ENCODE measurements at places on chromosomes 6 and 20.

- no peak overlapping the region for H3K4me3 ChIP-seq
- H3K4me1 ChIP-seq, result no peaks in the 10 kb centered on the region
- H3K27me3 ChIP-seq, result peaks cover 18% of the 10 kb centered on the region
- no peak for DNase-seq
These were observed 23.9 kb upstream of the C6orf141 start for GRCh38 chr6:49526598-49526997.

GRCh38 chr20:35575958-35576357, 34.1 kb downstream of the ERGIC3 start:
- H3K4me1 ChIP-seq, result no peaks in the 10 kb centered on the region
- no peak overlapping the region for H3K4me3 ChIP-seq
- peak; percentile 19 for DNase-seq
- H3K27ac ChIP-seq, result no peak overlapping the region
- peaks cover 15% of the 10 kb centered on the region for H3K36me3 ChIP-seq

GRCh38 chr6:150503041-150503440, 96.6 kb upstream of the PLEKHG1 start:
- peaks cover 4% of the 10 kb centered on the region for H3K27me3 ChIP-seq
- no peak overlapping the region for H3K4me3 ChIP-seq
- no peaks in the 10 kb centered on the region for H3K4me1 ChIP-seq

- no peaks in the 10 kb centered on the region for H3K27me3 ChIP-seq
- H3K27ac ChIP-seq, result no peak overlapping the region
- no peaks in the 10 kb centered on the region for H3K36me3 ChIP-seq
- no peak for DNase-seq
These were observed 224.9 kb upstream of the SYNCRIP start for GRCh38 chr6:85867595-85867994.

- H3K4me3 ChIP-seq, result no peak overlapping the region
- no peaks in the 10 kb centered on the region for H3K36me3 ChIP-seq
- no peaks in the 10 kb centered on the region for H3K27me3 ChIP-seq
- peaks cover 6% of the 10 kb centered on the region for H3K4me1 ChIP-seq
- H3K27ac ChIP-seq, result no peak overlapping the region
- no peak for DNase-seq
These were observed 683.0 kb upstream of the MANEA start for GRCh38 chr6:94894300-94894699.

DNA sequence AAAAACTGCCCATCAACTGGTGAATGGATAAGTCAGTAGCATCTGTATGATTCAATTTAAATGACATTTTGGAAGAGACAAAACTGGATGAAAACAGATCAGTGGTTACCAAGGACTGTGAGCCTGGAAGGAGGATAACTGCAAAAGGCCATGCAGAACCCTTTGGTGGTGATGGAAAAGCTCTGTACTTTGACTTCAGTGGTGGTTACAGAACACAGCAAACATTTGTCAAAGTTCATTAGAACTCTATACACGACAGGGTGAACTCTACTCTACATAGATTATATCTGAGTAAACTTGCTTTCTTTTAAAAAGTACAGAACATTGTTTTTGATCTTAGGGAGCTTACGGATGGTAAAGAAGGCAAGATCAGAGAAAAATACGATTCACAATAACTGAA, 111.9 kb upstream of the HTR1E start:
- H3K4me1 ChIP-seq, result no peaks in the 10 kb centered on the region
- H3K27me3 ChIP-seq, result no peaks in the 10 kb centered on the region
- DNase-seq, result no peak
- H3K4me3 ChIP-seq, result no peak overlapping the region

GRCh38 chr6:84575264-84575663, 189.1 kb downstream of the TBX18 start:
- DNase-seq, result no peak
- no peaks in the 10 kb centered on the region for H3K4me1 ChIP-seq
- no peaks in the 10 kb centered on the region for H3K27me3 ChIP-seq
- peaks cover 2% of the 10 kb centered on the region for H3K36me3 ChIP-seq

- peaks cover 4% of the 10 kb centered on the region for H3K36me3 ChIP-seq
- no peak overlapping the region for H3K4me3 ChIP-seq
- H3K27ac ChIP-seq, result peak overlapping the region; percentile 68
- DNase-seq, result no peak
- H3K4me1 ChIP-seq, result peaks cover 60% of the 10 kb centered on the region
These were observed 18.7 kb downstream of the UQCC2 start for GRCh38 chr6:33692760-33693158.

DNA sequence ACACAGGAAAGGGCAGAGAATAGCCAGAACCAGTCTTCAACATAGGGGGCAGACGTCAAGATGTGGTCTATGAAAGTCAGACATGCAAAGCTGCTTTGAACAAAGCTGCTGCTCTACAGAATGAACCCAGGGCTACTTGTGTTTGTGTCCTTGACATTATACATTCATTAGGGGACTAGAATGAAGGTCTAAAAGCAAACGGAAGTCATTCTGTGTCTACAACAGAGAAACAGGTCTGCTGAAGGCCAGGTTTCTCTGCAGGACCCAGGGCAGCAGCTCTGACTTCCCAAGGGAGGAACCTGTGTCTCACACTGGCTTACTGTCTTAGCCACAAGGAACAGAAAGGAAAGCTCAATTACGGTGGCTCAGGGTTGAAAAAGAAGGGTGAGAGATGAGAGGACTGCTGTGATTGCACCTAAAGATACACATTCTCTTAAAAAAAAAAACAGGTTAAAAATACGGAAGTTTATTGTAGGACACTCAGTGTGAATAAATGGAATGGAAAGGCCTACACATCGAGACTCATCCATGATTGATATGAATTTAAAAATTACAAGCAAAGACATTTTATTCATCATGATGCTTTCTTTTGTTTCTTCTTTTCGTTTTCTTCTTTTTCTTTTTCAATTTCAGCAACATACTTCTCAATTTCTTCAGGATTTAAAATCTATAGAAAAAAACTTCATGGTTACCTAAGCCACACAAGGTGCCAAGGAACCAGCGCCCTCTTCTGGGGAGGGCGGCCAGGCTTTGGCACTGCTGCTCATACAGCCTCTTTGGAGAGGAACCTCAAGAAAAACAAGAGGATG, 6.7 kb downstream of the PSMA7 start:
- peak overlapping the region; percentile 37 for H3K27ac ChIP-seq
- peaks cover 42% of the 10 kb centered on the region for H3K36me3 ChIP-seq
- DNase-seq, result no peak
- no peaks in the 10 kb centered on the region for H3K27me3 ChIP-seq
- no peak overlapping the region for H3K4me3 ChIP-seq

DNA sequence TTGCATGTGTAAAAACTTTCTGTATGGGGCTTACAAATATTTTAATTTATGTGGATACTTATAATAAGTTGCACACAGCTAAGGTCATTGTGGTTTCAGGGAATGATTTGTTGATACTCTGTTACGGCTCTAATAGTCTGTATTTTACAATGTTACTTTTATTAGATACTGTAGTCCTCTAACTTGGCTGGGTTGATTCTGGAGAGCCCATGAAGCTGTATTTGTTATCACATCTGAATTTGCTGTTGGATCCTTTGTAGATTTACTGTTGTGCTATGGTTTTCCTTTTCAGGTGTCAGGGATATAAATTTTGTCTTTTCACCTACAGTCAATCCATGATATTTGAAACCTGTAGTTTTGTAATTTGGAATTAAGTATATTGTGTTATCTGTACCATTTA, 161.0 kb downstream of the ARID1B start:
- H3K4me3 ChIP-seq, result no peak overlapping the region
- no peak for DNase-seq
- no peak overlapping the region for H3K27ac ChIP-seq

- no peaks in the 10 kb centered on the region for H3K27me3 ChIP-seq
- H3K36me3 ChIP-seq, result no peaks in the 10 kb centered on the region
- H3K4me1 ChIP-seq, result peaks cover 57% of the 10 kb centered on the region
- H3K27ac ChIP-seq, result no peak overlapping the region
- peak; percentile 2 for DNase-seq
- H3K4me3 ChIP-seq, result peak overlapping the region; percentile 22
These were observed 21.5 kb downstream of the ACSS1 start for GRCh38 chr20:25036331-25036936.

GRCh38 chr20:63794614-63795013, 36.5 kb downstream of the ZBTB46 start:
- no peak overlapping the region for H3K4me3 ChIP-seq
- no peak for DNase-seq
- peaks cover 4% of the 10 kb centered on the region for H3K4me1 ChIP-seq
- no peak overlapping the region for H3K27ac ChIP-seq
- H3K36me3 ChIP-seq, result no peaks in the 10 kb centered on the region

GRCh38 chr6:150308812-150309645, 59.8 kb upstream of the IYD start:
- no peak overlapping the region for H3K27ac ChIP-seq
- no peak overlapping the region for H3K4me3 ChIP-seq
- H3K27me3 ChIP-seq, result peaks cover 5% of the 10 kb centered on the region
- H3K4me1 ChIP-seq, result no peaks in the 10 kb centered on the region
- peaks cover 3% of the 10 kb centered on the region for H3K36me3 ChIP-seq

DNA sequence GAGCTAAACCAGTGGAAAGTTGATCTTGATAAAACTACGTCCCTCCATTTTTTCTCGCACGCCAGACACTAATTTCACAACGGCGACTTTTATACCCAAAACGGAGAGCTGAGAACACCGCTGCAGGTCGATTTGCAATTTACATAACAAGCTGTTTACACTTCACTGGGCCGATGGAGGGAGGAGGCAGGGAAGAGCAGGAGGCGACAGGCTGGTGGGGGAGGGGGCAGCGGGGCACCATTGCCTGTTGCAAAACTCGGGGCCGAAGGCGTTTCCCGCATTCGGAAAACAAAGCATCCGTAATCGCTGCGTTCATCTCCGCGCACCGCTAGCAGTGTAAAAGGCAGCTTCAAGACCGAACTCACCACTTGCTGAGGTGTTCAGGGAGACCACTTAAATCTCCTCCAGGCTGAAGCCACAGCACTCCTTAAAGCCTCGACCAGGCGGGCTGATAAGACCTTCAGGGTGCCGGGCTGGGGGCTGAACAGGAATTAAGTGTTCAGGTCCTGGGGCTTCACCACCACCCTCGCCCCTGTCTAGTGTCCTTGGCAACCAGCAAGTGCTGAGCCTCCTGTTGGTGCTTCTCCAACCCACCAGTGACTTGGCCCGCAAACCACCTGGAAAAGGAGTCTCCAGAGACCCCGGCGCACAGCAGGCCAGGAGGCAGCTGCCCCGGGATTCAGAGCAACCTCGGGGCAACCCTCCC, 2.0 kb upstream of the FOXC1 start:
- H3K27ac ChIP-seq, result peak overlapping the region; percentile 75
- peaks cover 12% of the 10 kb centered on the region for H3K36me3 ChIP-seq
- no peak for DNase-seq
- peaks cover 36% of the 10 kb centered on the region for H3K4me1 ChIP-seq
- peaks cover 1% of the 10 kb centered on the region for H3K27me3 ChIP-seq

DNA sequence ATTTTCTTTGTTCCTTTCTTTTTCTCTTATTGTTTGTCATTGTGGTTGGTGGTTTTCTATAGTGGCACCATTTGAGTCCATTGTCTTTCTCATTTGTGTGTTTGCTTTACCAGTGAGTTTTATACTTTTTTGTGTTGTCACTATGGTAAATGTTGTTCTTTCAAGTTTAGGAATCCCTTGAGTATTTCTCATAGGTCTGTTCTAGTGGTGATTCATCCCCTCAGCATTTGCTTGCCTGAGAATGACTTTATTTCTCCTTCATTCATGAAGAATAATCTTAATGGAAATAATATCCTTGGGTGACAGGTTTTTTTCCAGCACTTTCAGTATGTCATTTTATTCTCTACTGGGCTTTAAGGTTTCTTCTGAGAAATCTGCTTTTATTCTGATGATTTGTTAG, 209.2 kb upstream of the ASCC3 start:
- H3K4me1 ChIP-seq, result peaks cover 13% of the 10 kb centered on the region
- H3K27me3 ChIP-seq, result no peaks in the 10 kb centered on the region
- peaks cover 8% of the 10 kb centered on the region for H3K36me3 ChIP-seq
- no peak overlapping the region for H3K4me3 ChIP-seq

- no peaks in the 10 kb centered on the region for H3K27me3 ChIP-seq
- H3K36me3 ChIP-seq, result peaks cover 2% of the 10 kb centered on the region
- peaks cover 9% of the 10 kb centered on the region for H3K4me1 ChIP-seq
- no peak for DNase-seq
These were observed 62.7 kb downstream of the PLCB1 start for GRCh38 chr20:8194721-8195120.

GRCh38 chr6:124868481-124868880, 93.8 kb upstream of the RNF217 start:
- peak overlapping the region; percentile 30 for H3K27ac ChIP-seq
- H3K27me3 ChIP-seq, result no peaks in the 10 kb centered on the region
- no peak for DNase-seq
- H3K36me3 ChIP-seq, result no peaks in the 10 kb centered on the region
- H3K4me3 ChIP-seq, result no peak overlapping the region

GRCh38 chr6:109653264-109653663, 37.7 kb downstream of the AK9 start:
- H3K36me3 ChIP-seq, result peaks cover 5% of the 10 kb centered on the region
- no peak for DNase-seq
- H3K27me3 ChIP-seq, result no peaks in the 10 kb centered on the region
- no peak overlapping the region for H3K4me3 ChIP-seq

DNA sequence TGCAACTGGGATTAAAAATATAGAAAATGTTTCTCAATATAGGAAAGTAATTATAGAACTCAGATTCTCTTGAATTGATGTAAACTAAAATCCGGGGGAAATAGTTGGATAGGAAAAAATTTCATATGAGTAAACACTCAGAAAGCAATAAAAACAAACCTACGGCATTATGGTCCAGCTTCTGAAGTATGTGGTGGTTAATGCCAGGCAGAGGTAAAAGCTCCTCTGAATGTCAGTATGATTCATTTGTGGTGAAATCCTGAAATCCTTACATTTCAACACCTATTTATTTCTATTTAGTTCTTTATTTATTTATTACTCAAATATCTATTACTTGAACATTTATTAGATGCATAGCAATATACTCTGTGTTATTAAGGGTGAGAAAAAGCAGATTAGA, 145.1 kb downstream of the RIMS1 start:
- H3K36me3 ChIP-seq, result no peaks in the 10 kb centered on the region
- peaks cover 4% of the 10 kb centered on the region for H3K4me1 ChIP-seq
- DNase-seq, result no peak
- H3K27me3 ChIP-seq, result peaks cover 5% of the 10 kb centered on the region
- no peak overlapping the region for H3K4me3 ChIP-seq
- H3K27ac ChIP-seq, result no peak overlapping the region

DNA sequence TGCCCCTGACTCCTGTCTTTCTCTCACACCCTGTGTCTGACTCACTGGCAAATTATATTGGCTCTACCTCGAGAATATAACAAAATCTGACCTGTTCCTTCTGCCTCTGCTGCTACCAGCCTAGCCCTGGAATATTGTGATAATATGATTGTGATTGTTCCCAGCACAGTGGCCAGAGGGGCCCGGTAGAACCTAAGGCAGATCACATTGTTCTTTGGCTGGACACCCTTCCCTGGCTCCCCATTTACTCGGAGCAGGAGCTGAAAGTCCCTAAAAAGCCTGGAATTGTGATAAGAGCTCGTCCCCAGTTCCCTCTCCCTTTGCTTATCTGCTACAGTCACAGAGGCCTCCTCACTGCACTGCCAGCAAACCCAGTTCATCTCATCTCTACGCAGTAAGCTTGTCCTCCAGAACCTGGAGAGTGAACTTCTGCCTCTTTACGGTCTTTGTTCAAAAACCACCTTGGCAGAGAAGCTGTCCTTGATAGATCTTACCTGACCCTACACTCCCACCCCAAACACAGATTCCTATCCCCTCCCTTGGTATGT, 21.8 kb downstream of the SERPINB6 start:
- H3K36me3 ChIP-seq, result peaks cover 26% of the 10 kb centered on the region
- no peaks in the 10 kb centered on the region for H3K27me3 ChIP-seq
- peaks cover 9% of the 10 kb centered on the region for H3K4me1 ChIP-seq

Measured in chondrocyte (in vitro differentiated cells).